Ascending aorta (tissue), 2 donors: ENCODE measurements at places on chromosomes 4 and X.

- no peak for DNase-seq
Observed at GRCh38 chrX:119093991-119094735, 21.4 kb downstream of the CT47C1 start.

DNA sequence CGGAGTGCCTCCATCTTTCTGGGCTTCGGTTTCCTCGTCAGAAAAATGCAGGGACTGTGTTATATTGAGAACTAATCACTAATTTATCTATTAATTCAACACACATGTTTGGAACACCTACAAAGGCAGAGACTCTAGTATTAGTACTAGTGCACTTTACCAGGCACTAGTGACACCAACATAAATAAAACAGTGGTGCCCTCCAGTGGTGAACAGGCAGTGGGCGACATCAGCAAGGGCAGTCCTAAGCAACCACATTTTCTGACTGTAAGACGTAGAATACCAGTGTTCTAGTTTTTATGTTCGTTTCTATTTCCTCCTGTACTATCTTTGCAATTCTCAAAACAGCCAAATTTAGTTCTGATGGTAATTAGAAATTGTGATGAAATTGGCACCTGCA is 69.1 kb upstream of the UCP1 start:
- DNase-seq: no peak

DNA sequence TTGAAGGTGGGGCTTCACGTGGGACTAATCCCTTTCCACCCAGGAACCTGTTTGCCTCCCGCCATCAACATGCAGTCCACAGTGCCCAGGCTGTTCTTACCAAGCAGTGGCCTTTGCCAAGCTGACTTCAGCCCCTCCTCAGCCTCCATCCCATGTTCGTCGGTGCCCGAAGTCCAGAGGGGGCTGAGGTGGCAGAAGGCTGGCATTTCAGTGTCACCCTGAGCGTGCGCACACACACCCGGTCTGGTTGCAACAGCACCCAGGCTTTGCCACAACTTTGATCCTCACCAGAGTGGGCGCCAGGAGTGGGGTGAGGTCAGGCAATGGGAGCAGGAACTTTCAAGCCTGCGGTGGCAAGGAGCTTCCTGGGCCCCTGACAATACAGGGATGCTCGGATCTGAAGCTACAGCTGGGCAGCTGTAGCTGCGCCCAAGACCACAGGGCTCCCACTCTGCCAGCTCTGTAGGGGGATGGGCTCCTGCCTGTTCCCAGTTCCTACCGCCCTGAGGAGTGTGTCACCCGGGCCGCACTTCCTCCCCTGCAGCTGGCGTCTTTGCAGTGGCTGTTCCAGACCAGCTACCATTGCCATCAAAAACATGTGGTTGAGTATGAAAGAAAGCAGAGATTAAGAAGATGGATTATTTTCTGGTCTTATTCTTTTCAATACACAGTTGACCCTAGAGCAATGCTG is 428.0 kb downstream of the EPHA5 start:
- no peak for DNase-seq

DNA sequence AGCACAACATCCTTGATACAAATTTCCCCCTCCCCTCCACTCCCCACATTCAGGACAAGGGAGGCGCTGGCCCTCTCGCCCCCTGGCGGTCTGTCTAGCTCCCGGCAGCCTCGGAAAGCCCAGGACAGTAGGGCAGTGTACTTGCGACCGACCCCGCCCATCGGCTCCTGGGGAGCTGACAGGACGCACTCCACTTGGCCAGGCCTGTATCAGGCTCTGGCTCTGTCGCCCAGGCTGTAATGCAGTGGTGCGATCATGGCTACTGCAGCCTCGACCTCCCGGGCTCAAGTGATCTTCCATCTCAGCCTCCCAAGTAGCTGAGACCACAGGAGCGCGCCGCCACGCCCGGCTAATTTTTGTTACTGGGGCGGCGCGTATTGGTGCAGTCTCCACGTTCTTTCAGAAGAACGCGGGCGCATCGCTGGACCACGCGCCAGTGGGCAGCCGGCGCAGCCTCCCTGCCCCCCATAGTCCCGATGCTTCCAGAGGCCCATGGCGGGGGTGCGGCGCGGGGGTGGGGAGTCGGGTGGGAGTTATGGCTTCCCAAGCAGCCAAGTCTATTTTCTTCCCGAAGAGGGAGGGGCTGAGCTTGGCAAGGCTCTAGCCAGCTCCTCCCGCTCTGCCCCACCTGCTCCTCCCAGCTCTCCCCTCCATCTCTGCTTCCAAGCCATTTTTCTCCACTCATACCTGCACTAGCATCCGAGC is 7.8 kb upstream of the AKAP14 start:
- DNase-seq: no peak

GRCh38 chrX:78838709-78839108 is 91.2 kb downstream of the LPAR4 start:
- no peak for DNase-seq

- no peak for DNase-seq
Observed at GRCh38 chrX:15207384-15207783, 62.5 kb downstream of the ASB9 start.

DNA sequence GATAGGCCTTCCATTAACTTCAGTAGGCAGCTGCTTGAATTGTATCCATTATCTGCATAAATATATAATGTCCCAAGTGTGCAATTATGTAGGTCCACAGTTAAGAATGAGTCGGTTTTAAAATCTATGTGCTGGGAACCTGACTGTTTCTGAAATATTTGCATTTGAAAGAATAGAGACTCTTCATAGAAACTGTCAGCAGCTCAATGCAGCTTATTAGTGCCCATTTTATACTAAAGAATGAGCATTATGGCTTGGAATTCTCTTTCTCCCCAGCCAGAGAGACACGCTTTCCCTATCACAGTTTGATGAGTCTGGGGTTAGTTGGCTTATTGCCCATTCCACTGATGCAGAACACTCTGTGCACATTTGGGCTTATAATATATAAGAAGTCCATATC is 202.0 kb upstream of the PCDH7 start:
- no peak for DNase-seq

GRCh38 chr4:177573507-177573906 is 131.3 kb upstream of the AGA start:
- DNase-seq: no peak

- no peak for DNase-seq
Observed at GRCh38 chr4:118313098-118313497, 39.7 kb downstream of the PRSS12 start.

DNA sequence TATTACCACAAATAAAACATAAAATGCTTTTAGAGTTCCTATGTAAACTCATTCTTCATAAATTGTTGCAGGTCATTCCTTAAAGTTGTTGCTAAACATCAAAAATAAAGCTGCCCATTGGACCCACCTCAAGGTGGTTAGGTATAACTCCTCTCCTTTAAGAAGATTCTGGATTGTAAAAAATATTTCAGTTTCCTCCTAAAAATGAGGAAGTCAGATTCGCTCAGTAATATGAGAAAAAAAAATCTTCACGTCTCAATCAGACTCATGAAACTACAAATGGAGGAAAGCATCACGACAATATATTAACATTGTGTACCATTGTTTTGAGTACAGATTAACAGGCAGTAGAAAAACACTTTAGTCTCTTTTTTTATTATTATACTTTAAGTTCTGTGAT is 105.9 kb downstream of the DDX60 start:
- DNase-seq: no peak
